Inflammatory macrophage treated with lipopolysaccharide for 4 hours (primary cell): ENCODE measurements at places on chromosomes 4 and X.

- DNase-seq: peak; percentile 38
Measured at GRCh38 chr4:37872310-37872988, 18.4 kb upstream of the TBC1D1 start.

- DNase-seq: no peak
Measured at GRCh38 chr4:11488657-11489452, 60.2 kb upstream of the HS3ST1 start.

DNA sequence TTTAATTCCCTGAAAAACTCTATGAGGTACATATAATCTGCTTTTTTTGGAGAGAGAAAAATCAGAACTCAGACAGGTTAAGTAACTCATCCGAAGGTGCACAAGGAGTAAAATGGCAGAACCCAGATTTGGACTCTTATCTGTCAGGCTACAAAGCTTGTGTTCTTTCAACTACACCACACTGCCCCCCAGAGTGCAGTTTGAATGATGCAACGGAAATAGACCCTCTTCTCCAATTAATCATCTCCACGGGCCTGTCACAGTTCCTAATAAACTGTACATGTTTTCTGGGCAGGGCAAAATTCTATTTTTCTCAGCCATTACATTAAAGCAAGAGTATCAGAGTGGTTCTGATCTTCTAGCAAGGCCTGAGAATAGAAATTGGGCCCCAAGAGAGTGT lies 35.3 kb upstream of the DCX start:
- DNase-seq: no peak

- DNase-seq: no peak
Measured at GRCh38 chrX:103439161-103439560, 62.8 kb downstream of the BEX3 start.

- DNase-seq: peak; percentile 90
Measured at GRCh38 chr4:86981789-86982188, 47.0 kb downstream of the AFF1 start.

DNA sequence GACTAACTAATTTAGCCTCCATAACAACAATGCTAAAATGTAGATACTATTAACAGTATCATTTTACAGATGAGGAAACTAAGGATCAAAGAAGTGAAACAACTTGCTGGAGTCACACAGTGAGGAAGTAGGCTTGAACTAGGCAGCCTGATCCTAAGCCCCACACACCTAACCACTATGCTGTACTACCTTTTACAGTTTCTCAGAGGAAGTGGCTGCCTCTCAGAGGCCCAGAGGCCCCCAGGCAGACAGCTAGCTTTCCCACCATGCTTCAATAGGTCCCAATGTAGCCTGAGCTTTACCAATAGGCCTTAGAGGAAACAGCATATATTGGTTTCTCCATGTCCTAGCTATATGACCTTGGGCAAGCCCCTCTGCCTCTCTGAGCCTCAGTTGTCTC lies 69.4 kb upstream of the PJA1 start:
- no peak for DNase-seq

GRCh38 chr4:7377223-7377865 lies 57.4 kb downstream of the PSAPL1 start:
- DNase-seq: no peak

- DNase-seq: no peak
Measured at GRCh38 chr4:10173037-10173753, 56.6 kb upstream of the WDR1 start.

DNA sequence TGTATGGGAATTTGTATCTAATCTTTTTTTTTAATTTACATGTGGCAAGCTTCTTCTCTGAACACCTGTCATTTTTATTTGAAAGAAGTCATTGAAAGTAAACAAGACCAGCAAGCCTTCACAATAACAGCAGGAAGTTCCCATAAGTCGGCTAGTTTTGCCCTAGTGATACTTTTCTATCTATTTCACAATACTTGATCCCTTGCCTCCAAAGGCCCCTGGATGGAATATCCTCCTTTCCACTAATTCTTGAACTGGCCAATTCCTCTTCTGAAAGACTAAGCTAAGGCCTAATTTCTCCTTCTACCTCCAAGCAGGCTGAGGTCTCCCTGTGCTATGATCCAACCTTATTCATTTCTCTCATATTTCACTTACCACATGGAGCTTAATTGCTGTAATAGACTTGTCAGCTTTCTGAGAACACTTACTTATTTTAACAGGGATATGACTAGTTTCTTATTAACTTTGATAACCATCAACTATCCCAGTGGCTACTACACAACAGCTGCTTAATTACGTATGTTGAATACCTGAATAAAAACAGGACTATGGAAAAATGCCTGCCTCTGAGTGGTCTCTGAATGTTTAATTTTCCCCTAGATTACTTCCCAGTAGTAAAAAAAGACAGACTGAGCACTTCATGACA lies 194.2 kb downstream of the MAD2L1 start:
- no peak for DNase-seq

DNA sequence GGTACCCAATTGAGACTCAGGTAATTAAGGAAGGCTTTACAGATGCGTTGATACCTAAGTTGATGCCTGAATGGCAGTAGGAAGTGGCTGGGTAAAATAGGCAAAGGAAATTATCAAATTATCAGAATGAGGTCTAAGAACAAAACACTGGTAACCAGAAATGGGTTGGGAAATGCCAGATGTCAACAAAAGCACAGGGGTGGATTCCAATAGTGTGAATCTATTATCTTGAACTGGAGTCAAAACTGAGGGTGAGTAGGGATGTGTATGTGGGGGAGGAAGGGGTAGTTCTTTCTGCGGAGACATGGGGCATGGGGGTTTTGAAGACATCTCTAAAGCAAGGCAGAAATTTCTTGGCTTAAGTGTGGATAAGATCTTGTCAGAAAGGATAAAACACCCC lies 16.0 kb upstream of the SEPTIN6 start:
- DNase-seq: no peak

DNA sequence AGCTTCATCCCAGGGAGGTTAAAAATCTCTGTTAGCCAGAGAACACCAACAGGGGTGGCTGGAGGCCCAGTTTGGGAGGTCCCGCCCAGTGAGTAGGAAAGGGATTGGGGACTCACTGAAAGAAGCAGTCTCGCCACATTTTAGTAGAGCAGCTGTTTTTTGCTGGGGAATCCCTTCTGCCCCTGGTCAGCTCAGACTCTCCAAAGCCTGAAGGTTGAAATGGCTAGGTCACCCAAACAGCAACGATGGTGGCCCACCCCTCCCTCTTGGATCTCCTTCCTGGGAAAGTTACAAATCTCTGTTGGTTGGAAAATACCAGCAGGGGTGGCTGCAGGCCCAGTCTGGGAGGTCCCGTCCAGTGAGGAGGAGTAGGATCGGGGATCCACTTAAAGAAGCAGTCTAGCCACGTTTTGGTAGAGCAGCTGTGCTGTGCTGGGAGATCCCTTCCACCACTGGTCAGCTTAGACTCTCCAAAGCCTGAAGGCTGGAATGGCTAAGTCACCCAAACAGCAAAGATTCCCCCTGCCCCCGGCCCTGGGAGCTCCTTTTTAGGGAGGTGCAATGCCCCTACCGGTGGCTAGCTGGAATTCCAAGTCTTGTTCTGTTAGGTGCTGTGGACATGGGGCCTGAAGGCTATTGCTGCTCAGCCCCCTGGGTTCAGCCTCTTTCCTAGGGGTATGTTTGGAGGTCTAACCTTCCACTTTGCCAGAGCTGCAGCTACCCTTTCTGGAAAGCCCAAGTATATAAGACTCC lies 40.0 kb upstream of the TEX13A start:
- DNase-seq: no peak

DNA sequence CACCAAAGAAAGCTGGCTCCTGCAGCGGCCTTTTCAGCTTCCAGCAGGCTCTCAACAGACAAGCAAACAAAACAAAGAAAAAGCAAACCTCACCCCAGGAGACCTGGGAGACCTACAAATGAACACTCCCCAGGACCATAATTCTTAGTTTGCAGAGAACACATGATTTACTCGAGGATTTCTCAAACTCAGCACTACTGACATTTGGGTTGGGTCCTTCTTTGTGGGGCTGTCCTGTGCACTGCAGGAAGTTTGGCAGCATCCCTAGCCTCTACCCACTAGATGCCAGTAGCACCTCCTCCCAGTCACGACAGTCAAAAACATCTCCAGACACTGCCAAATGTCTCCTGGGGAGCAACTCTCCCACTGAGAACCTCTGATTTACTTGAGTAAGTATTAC lies 21.9 kb downstream of the APOO start:
- no peak for DNase-seq

DNA sequence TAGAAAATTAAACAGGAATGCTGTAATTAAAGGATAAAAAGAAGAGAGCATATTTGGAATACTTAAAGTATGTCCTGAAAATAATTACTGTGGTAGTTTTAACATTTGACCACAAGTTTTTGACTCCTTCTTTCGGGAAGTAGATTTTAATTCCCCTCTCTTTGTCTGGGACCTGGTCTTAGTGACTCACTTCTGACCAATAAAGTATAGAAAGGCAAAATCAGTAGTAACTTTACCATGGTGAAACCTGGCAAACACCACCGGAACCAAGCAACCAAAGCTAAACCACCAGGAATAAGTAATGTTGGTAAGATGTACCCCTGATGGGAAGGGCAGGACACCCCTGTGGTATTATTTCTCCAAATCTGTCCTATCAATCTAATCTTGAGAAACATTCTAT lies 314.8 kb downstream of the PDHA2 start:
- no peak for DNase-seq

GRCh38 chrX:131366407-131366806 lies 77.3 kb upstream of the IGSF1 start:
- DNase-seq: no peak

- DNase-seq: no peak
Measured at GRCh38 chrX:71367396-71367795, 1.2 kb downstream of the TAF1 start.

GRCh38 chrX:150100261-150100660 lies 162.0 kb upstream of the EOLA2 start:
- no peak for DNase-seq

DNA sequence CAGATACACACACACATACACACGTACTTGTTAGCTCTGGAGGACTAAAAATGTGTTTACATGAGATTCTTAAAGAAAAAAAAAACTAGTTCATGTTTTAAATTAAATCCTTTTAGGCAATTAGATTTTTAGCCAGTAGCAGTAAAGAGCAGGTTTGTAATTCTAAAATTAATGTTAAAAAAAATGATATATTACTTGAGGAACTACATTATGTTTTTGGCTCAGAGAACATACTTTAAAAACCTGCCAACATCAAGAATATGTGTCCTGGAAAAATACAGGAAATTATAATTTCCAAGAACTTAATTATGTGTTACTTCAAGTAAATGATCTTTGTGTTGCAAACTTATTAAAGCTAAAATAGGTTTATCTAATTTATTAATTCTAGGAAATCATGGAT lies 594.3 kb upstream of the PCDH7 start:
- no peak for DNase-seq

DNA sequence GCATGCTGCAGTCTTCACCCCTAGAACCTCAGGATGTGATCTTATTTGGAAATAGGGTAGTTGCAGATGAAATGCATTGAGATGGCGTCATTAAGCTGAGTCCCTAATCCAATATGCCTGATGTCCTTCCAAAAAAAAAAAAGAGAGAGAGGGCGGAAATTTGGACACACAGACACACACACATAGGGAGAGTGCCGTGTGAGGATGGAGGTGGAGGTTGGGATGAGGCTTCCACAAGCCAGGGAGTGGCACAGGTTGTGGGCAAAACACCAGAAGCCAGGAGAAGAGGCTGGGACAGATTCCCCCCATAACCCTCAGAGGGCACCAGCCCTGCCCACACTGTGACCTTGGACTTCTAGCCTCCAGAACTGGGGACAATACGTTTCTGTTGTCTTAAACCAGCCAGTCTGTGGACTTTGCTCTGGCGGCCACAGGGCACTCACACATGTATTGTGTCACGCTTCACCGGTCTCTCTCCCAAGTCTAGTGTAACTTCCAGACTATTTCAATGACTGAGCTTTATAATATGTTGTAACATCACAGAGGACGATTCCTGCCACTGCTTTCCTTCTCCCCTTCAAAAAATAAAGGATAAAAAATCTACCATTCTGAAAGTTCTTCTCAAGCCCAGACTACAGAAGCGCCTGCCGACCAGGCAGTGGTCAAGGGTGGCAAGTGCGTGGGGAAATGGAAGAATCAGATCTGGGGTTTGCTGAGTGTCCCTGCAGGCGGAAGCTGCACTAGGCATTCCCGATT lies 35.8 kb upstream of the MAN2B2 start:
- DNase-seq: no peak

DNA sequence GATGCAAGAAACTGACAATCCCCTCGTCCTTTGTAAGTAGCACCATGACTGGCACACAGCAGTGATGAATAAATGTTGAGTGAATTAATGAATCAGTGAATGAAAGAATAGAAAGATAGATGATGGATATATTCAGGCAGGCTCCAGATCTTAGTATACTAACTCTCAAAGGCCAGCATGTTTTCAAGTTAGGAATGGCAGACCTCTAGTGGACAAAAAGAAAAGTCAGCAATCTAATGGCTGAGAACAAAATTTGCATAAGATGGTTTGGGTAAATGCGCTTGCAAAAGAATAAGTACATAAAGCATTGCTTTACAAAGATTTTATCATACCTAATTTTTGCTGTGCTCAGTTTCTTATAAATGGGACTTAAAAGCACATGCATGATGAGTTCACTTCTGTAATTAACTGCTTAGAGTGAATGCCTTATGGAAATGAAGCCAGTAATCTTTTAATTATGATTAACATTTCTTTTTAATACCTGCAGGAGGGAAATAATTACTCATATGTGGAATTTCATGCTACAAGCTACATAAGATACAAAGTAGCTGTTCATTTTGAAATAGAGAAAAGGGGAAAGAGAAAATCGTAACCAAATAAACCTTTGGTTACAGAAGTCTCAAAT lies 126.9 kb upstream of the GPRIN3 start:
- peak; percentile 68 for DNase-seq

DNA sequence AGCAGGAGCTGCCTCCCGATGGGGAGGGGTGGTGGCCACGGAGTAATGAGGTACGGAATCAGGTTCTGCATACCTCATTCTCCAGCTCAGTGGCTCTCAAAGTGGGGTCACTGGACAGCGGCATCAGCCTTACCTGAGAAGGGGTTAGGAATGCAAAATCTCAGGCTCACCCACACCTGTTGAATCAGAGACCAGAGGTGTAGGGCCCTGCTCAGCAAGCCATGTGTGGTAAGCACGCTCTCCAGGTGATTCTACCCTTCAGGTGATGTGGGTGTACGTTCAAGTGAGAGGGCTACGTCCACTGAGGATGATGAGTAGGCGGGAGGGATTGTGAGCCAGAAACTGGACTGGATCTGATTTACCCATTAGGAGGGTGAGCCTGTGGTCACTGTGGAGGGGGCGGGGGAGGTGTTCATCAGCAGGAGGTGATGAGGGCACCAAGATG lies 65.8 kb downstream of the ANAPC4 start:
- DNase-seq: no peak

- DNase-seq: no peak
Measured at GRCh38 chrX:71629467-71629866, 11.2 kb upstream of the CXCR3 start.
